ENCODE measurements at places on chromosomes 6 and 20. TPM values are rescaled to one million over a fixed set of nuclear protein-coding genes. Genes with fewer than 3 reads are reported as not detected.

MRPL18 gene
- total RNA-seq, result 103 TPM

ELOVL5 gene
- total RNA-seq, result 62.3 TPM

MAP1LC3A gene
- 26.7 TPM for total RNA-seq

FOXS1 gene
- total RNA-seq, result 0.52 TPM

PPP1R16B gene
- 0.12 TPM for total RNA-seq

PPP1R14C gene
- total RNA-seq, result 0.89 TPM

ZBP1 gene
- total RNA-seq, result not detected

BLOC1S5 gene
- 5.7 TPM for total RNA-seq

AKAP12 gene
- 169 TPM for total RNA-seq

PAK5 gene
- not detected for total RNA-seq

GABRR1 gene
- total RNA-seq, result not detected

SEMG1 gene
- not detected for total RNA-seq

CLVS2 gene
- total RNA-seq, result 0.14 TPM

ELOVL2 gene
- total RNA-seq, result 6.8 TPM

TMEM63B gene
- 16.7 TPM for total RNA-seq

CCN6 gene
- total RNA-seq, result not detected

SOBP gene
- 0.91 TPM for total RNA-seq

SIRPD gene
- total RNA-seq, result not detected

TCP11 gene
- total RNA-seq, result not detected

CYP39A1 gene
- 0.09 TPM for total RNA-seq

ZNF76 gene
- total RNA-seq, result 9.4 TPM

GSTA3 gene
- total RNA-seq, result not detected

LRRN4 gene
- not detected for total RNA-seq

CCM2L gene
- 0.33 TPM for total RNA-seq

TENT5A gene
- total RNA-seq, result 1.1 TPM

FNDC1 gene
- 0.06 TPM for total RNA-seq

DZANK1 gene
- total RNA-seq, result 2.7 TPM

SCGN gene
- total RNA-seq, result 0.30 TPM

MCCD1 gene
- total RNA-seq, result not detected

HLA-DQA1 gene
- not detected for total RNA-seq

SRMS gene
- total RNA-seq, result not detected

MLIP gene
- not detected for total RNA-seq

ADGRF4 gene
- 9.6 TPM for total RNA-seq

PLCB1 gene
- total RNA-seq, result 0.85 TPM

SLC22A2 gene
- not detected for total RNA-seq

ZNF165 gene
- total RNA-seq, result 1.1 TPM

RIMS4 gene
- total RNA-seq, result 1.5 TPM

OTOR gene
- total RNA-seq, result not detected

TOMM6 gene
- total RNA-seq, result 301 TPM

TMEM244 gene
- total RNA-seq, result not detected

PRRT1 gene
- total RNA-seq, result 0.69 TPM

PLG gene
- total RNA-seq, result not detected

POM121L2 gene
- 0.04 TPM for total RNA-seq

FGD2 gene
- total RNA-seq, result not detected

METTL24 gene
- total RNA-seq, result not detected

CAGE1 gene
- not detected for total RNA-seq

GINS1 gene
- 32.5 TPM for total RNA-seq

TBX18 gene
- total RNA-seq, result 20.5 TPM

TAF11 gene
- 18.8 TPM for total RNA-seq
